ENCODE measurements at places on chromosomes 1 and 21. TPM values are rescaled to one million over a fixed set of nuclear protein-coding genes. Genes with fewer than 3 reads are reported as not detected.

Gene IFI44
- total RNA-seq, result 75.9 TPM

Gene AVPR1B
- total RNA-seq, result not detected

Gene SPATA1
- 0.17 TPM for total RNA-seq

Gene OR2T4
- 0.31 TPM for total RNA-seq

Gene GBP6
- total RNA-seq, result not detected

Gene ARHGEF16
- total RNA-seq, result 0.58 TPM

Gene RGS16
- total RNA-seq, result not detected

Gene SERBP1
- 300 TPM for total RNA-seq

Gene WDR64
- total RNA-seq, result not detected

Gene OR2T29
- not detected for total RNA-seq

Gene ACTN2
- not detected for total RNA-seq

Measured in H4 (cell line).